EL (cell line): ENCODE measurements at places on chromosomes 3 and 15.

DNA sequence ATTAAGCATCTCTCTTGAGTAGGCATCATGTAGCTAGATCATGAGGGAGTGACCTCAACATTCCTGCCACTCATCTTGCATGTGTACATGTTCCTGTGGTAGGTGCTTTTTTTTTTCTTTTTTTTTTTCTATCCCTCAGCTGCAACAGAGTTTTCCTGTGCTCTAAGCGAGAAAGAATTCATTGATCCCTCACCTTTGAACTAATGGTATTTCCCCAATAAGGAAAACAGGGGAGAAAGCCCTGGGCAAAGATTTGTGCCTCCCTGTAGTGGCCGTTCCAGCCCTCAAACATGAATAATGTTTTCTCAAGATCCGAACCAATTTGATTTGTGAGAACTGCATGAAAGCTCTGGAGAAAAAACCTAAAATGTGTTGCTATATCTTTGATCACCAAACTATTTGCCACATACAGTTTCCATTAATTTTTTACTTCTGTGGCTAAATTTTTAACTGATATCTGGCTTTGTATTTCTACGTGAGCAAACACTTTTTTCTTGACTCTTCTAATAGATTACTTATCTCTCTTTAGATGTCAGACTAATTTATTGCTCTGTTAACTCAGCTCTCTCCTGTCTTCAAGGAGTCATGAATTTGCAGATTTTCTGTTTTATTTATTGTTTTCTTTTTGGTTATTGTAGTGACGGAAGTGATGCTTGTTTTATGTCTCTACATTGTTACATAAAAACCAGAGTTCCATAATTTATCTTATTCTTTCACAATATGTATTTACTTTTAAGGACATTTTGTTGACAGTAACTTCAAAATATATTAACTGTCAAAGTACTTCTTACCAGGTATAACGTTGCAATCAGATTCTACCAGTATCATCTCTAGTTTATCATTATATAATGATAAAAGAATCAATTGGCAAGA, 1396.5 kb downstream of the OTOL1 start:
- DNase-seq = no peak

- no peak for DNase-seq
Observed at GRCh38 chr15:38876211-38876610, 311.6 kb upstream of the RASGRP1 start.

- DNase-seq = peak; percentile 16
Observed at GRCh38 chr3:71580636-71581456, 2.7 kb downstream of the FOXP1 start.

- DNase-seq = peak; percentile 25
Observed at GRCh38 chr3:64225695-64226499, 631 bp upstream of the PRICKLE2 start.

DNA sequence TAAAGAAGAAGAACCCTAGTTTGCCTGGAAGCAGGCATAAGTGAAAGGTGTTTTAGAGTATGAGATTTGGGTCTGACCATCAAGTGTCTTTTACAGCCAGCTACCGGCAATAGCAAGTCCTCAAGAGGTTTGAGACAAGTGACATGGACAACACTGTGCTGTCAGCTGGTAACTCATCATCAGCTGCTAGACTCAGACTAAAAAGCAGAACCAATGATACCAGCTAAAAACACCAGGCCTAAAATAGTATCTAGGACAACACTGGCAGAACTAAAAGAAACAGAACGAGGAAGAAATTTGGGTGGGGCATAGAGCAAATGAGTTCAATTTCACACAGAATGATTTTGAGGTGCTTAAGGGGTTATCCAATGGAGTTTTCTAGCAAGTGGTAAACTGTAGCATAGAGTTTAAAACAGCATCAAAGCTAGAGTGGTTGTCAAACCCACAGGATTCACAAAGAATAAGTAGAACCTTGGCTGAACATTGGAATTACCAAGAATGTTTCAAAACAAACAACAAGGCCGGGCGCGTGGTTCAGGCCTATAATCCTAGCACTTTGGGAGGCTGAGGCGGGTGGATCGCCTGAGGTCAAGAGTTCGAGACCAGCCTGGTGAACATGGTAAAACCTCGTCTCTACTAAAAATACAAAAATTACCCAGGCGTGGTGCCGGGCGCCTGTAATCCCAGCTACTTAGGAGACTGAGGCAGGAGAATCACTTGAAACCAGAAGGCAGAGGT, 3.9 kb downstream of the CIAO2A start:
- no peak for DNase-seq

DNA sequence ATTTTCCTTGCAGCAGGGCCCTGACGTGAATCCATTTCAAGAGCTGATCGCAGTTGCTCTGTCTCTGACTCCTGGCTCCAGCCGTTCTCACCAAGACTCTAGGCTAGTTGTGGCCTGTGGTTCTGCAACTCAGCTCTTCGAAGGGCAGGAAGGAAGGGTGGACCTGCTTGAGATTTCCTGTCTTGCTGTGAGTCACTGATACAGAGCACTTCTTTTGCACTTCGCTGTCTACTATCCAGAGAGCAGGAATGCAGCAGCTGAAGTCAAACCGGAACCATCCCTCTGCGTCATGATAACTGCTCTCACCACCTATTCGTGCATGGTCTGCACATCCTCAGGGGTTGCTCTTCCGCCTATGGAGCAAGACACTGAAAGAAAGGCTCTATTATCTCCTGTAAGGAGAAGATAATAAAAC, 59.7 kb downstream of the RAP2B start:
- DNase-seq = peak; percentile 98

DNA sequence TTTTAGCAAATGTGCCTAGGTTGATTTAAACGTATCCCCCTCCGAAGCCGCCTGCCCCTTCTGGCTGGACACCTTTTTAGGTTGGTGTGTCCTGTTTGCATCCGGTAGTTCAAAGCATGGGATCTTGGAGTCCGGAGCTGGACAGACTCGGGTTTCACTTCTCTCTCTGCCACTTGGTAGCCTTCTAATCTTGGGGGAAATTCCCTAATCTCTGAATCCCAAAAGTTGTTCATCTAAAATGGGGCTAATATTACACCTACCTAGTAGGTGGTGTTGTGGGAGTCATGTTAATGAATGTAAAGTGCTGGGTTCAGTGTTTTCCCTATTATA, 760 bp downstream of the FANCI start:
- no peak for DNase-seq

- peak; percentile 98 for DNase-seq
Observed at GRCh38 chr15:67049351-67050044, 15.9 kb upstream of the SMAD3 start.
